AG20443 (cell line): ENCODE measurements at places on chromosomes 6 and 20.
A peak's percentile ranks its signal among the peaks of the same experiment; 100 is the strongest.

DNA sequence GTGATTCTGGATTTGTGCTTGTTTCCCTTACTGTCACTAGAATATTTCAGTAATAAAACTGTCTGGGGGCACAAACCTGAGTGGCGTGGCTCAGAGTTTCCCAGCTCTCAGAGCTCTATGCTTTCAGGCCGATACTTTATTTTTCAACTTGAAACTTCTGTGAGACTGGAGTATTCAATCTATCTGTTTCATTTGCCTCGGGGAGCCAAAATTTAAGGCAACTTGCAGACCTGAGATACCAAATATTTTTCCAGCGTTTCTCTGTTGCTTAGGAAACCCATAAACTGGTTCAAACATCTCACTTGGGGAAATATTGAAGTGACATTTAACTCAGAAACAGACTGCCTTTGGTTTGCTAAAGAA lies 74.7 kb downstream of the SOBP start:
- DNase-seq = no peak

DNA sequence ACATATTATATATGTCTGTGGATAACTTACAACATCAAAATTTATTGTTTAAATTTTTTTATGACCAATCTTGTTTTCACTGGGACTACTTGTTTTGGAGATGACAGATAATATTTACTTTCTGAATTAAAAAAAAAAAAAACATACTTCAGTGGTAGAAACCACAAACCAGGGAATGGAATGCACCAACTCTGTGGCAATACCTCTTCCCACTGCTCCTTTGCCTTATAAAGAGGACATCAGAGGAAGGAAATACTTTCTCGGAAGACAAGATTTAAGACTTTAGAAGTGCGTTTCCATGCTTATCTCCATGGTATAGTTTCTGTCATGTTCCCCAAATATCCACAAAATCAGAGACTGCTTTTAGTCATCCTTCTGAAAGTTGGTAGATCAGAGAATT lies 1241.1 kb upstream of the EYS start:
- DNase-seq = no peak

DNA sequence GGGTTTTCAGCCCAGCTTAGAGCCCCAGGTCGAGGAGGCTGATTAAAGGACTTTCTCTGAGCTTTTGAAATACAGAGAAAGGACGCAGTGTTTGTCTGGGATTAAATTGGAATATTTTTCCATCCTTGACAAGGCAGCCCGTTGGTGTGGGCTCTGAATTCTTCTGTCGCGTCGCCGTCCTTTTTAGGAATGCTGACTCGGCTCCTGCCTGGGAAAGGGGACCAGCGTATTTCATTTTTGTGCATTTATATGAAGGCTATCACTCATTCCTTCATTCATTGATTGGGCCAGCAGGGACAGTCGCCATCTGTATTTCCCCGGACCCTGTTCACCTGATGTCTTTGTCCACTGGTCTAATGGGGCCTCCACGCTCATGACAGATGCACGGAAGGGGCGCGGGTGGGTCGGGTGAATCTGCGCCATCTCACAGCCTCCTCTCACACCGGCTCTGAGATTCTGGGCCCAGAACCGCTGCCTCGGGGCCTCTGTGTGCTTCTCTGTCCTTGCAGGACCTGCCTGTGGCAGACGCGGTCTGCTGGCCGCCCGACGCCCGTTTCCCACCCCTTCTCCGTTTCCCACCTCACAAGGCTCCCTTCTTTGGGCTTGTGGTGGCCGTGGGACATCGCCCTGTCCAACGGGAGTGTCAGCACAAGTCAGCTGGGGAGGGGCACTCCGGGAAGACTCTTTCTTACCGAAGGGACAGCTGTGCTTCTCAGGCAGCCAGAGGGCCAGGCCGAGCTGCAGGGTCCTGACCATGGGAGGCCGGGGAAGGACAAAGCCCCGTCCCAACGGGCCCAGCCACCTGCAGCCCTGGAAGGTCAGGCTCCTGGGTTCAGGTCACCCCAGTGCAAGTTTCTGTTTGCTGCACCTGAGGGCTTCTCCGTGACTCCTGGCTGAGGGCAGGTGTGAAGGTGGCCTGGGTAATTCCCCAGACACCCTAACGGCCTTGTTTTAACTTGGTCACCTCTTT lies 157.3 kb downstream of the TAF4 start:
- DNase-seq = no peak

- no peak for DNase-seq
Measured at GRCh38 chr20:46700481-46700880, 9.0 kb upstream of the SLC2A10 start.

- no peak for DNase-seq
Measured at GRCh38 chr20:33407251-33407650, 5.9 kb upstream of the CDK5RAP1 start.

GRCh38 chr6:24836109-24836508 lies 37.4 kb upstream of the ARMH2 start:
- DNase-seq = no peak

DNA sequence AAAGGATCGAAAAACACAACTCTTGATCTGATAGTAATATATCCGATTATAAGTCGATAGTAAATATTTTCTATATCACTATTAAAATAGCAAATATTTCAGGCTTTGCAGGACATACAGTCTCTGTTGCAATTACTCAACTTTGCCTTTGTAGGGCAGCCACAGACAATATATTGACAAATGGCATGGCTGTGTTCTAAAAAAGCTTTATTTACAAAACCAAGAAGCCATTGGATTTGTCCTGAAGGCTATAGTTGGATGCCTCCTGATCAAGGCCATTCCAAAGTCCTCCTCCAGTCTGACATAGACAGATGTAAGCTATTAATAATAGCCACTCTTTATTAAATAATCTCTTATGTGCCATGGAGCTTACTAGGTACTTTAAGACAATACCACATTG lies 5.9 kb downstream of the OCSTAMP start:
- no peak for DNase-seq

- DNase-seq = no peak
Measured at GRCh38 chr6:151409260-151409659, 17.9 kb upstream of the ZBTB2 start.

DNA sequence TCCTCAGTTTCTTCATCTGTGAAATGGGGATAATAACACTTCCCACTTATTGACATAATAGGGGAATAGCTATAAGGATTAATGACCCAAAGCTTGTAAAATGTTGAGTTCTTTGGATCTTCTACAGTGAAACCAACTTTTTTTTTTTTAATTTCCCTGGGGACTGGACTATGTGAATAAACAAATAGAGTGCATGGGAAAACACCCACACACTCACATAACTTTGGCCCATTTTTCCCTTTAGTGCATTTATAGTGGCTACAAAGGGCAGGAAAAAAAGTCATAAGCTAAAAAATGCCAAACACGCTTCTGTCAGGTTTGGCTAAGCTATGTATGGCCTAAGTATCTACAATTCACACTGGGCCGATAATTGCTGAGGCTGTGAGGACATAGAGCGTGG lies 406.2 kb upstream of the JAG1 start:
- no peak for DNase-seq

DNA sequence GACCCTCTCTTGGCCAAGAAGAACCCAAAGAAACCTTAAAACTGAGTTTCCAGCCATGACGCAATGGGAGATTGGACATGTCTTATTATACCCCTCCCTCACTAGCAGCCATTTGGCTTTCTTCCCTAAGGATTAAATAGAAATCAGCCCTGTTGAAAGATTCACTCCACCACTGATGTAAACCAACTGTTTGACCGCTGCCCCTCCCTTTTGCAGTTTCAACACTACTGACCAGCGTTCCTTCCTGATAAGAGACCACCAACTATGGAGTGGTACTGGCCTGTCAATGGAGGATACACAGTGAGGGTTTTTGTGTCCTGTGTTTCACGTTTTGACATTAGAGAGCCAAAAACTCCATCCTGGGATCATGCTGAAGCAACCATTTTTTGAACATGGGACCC lies 53.2 kb upstream of the CD2AP start:
- DNase-seq = no peak

DNA sequence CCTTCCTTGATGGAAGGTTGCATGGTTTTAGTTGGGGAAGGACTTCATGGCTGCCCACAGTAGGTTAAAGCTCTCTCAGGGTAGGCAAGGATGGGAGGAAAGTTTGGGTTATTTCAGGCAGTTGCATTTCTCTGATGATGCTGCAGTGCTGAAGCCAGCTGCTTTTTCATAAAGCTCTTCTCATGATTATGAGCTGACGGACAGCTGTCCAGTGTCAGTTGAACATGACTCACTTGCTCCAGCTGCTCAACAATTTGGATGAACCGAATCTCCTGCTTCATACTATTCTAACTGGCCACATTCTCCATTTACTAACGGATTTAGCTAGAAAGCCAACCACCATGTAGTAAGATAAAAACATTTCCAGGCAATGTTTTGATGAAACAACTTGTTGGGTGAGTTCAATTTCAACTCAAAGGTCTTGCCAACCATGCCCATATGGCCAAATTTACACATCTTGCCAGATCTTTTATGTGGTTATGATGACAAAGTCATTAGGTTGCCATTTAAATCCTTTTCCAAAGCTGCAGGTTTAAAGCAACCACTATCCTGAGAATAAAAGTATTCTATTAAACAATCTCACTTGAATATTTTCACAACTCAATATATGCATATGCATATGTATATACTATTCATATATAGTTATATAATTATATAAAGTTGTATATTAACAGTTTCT lies 125.9 kb downstream of the HS3ST5 start:
- DNase-seq = no peak

GRCh38 chr6:15400572-15401004 lies 154.7 kb downstream of the JARID2 start:
- peak; percentile 42 for DNase-seq

DNA sequence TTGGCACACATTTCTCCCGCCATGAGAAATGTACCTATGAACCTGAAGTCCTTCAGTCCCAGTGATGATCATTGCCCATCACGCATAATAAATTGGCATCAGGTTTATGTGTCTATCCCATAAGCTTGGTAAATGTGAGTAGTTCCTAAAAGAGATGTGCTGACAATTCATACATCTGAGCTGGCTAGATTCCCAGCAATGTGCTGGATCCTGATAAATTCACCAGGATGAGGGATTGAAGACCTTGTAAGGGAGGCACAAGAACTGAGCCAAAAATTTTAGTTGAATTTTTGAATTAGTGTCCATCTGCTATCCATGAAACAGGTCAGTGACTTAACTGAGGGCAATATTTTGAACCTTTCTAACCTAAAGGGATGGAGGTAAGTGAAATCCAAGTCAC lies 267.9 kb upstream of the CITED2 start:
- no peak for DNase-seq

GRCh38 chr6:11083491-11083890 lies 10.1 kb upstream of the SMIM13 start:
- no peak for DNase-seq

GRCh38 chr6:169212436-169212835 lies 41.2 kb downstream of the THBS2 start:
- DNase-seq = no peak

GRCh38 chr6:164045082-164045481 lies 630.6 kb downstream of the QKI start:
- DNase-seq = no peak

DNA sequence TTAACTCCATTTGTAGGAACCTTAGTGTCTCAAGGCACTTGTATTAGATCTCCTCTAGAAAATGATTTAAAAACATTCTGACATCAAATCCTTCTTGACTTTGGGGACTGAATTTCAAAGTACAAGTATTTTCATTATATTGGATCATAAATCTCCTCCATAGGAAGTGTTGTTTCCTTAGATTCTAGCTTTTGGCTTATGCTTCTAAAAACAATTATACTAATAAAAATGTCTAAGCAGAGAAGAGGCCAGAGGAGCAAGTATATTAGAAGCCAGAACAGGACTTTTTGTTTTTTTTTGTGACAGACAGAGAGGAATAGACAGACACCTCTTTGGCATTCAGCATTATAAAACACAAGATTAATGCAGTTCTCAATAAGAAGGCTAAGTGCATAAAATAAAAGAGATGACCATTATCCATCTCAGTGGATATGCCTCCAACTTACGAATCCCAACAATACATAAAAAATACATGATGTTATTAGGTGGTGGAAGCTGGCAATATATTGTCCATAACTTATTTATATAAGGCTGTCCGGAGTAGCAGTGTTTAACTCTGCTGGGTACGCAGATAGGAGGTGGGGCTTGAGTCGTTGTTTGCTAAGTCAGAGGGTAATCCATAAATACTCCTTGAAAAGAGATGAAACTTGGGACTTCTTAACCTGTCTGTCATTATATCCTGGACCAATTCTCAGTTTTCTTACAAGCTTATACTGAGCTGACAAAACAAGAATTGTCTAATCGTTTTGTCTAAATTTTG lies 31.9 kb upstream of the NOX3 start:
- no peak for DNase-seq
